ENCODE measurements at places on chromosomes 16 and 17.

- no peak for DNase-seq
These were observed 74.0 kb downstream of the CMC2 start for GRCh38 chr16:80932708-80933095.

- DNase-seq: no peak
These were observed 32.5 kb upstream of the CCR7 start for GRCh38 chr17:40597556-40598300.

DNA sequence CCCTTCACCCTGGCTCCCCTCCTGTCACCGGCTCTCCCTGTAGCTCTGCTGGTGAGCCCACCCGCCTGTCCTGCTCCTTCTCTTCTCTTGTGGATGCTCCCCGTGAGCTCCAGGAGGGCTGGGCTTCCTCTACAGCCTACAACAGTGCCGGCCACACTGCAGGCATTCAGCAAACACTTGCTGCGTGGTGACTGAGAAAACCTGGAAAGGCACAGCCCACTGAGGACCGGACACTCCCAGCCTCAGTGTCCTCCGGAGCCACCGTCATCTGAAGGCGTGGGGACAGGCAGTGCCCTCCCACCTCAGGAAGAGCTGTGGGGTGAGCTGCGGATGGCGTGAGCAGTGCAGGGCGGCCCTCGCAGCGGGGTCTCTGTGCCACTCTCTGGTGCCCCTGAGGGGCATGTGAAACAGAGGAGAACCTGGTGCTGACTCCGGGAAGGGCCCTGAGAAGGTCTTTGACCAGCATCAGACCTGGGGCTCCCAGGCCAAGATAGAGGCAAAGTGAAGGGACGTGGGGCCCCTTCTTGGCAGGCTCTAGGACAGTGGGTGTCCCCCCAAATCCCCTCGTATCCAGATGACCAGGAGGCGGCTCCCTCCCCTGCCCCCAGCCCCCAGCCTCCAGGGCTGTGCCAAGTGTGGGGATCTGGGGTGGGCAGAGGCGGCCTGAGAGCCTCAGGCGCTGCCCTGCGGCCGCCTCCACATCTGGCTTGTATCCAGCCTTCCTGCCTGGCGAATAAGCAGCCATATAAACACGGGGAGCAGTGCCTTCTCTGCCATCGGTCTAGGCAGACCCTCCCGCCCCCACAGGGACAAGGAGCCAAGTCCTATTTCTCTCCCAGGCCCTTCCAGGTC lies 44.0 kb upstream of the PABPN1L start:
- DNase-seq: no peak

GRCh38 chr17:36066365-36066985 lies 2.4 kb downstream of the CCL18 start:
- no peak for DNase-seq

- DNase-seq: no peak
These were observed 36.4 kb downstream of the MYH13 start for GRCh38 chr17:10336393-10336792.

All from Panc1 (cell line).